ENCODE measurements at places on chromosomes 12 and 14. TPM values are rescaled to one million over a fixed set of nuclear protein-coding genes. Genes with fewer than 3 reads are reported as not detected.
A peak's percentile ranks its signal among the peaks of the same experiment; 100 is the strongest.

GRCh38 chr14:64715628-64716412 lies 11.6 kb downstream of the PLEKHG3 start:
- peaks cover 70% of the 10 kb centered on the region for H3K4me1 ChIP-seq
- H3K36me3 ChIP-seq = no peaks in the 10 kb centered on the region
- H3K27me3 ChIP-seq = no peaks in the 10 kb centered on the region
- H3K4me3 ChIP-seq = peak overlapping the region; percentile 50
- peak overlapping the region; percentile 78 for H3K27ac ChIP-seq
- DNase-seq = no peak

GRCh38 chr12:69935651-69936100 lies 110.6 kb downstream of the MYRFL start:
- peaks cover 5% of the 10 kb centered on the region for H3K4me1 ChIP-seq
- no peak for DNase-seq
- no peak overlapping the region for H3K4me3 ChIP-seq

- DNase-seq = no peak
- H3K4me1 ChIP-seq = no peaks in the 10 kb centered on the region
- H3K36me3 ChIP-seq = no peaks in the 10 kb centered on the region
Observed at GRCh38 chr12:109393437-109394345, 46.0 kb downstream of the MYO1H start.

- H3K4me3 ChIP-seq = no peak overlapping the region
- no peaks in the 10 kb centered on the region for H3K4me1 ChIP-seq
- no peak for DNase-seq
- H3K27me3 ChIP-seq = no peaks in the 10 kb centered on the region
- no peak overlapping the region for H3K27ac ChIP-seq
Observed at GRCh38 chr14:100696590-100696989, 30.1 kb upstream of the DLK1 start.

DNA sequence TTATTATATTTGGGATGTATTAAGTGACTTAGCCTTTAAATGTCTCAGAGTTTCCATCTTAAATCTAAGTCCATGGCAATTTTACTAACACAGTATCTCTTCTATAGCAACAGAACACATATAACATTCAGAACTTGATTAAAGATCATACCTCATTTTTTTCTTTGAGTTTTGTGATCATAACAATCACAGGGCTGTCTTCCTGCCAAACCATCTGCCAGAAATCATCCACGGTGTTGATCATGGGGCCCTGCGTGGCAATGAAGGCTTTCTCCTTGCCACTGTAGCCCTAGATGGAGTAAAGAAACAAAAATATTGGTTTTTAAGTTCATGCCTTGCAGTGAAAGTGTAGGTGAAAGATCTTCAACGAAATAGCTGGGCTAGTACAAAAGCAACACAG lies 46.7 kb upstream of the PTPRB start:
- H3K27ac ChIP-seq = no peak overlapping the region
- no peaks in the 10 kb centered on the region for H3K27me3 ChIP-seq
- no peaks in the 10 kb centered on the region for H3K36me3 ChIP-seq
- no peaks in the 10 kb centered on the region for H3K4me1 ChIP-seq

GRCh38 chr12:50928392-50928791 lies 24.0 kb upstream of the HIGD1C start:
- peaks cover 30% of the 10 kb centered on the region for H3K4me1 ChIP-seq
- no peaks in the 10 kb centered on the region for H3K27me3 ChIP-seq
- peaks cover 17% of the 10 kb centered on the region for H3K36me3 ChIP-seq

- no peaks in the 10 kb centered on the region for H3K36me3 ChIP-seq
- no peaks in the 10 kb centered on the region for H3K27me3 ChIP-seq
- H3K27ac ChIP-seq = peak overlapping the region; percentile 8
- H3K4me3 ChIP-seq = no peak overlapping the region
Observed at GRCh38 chr12:2306012-2306411, 253.2 kb downstream of the CACNA1C start.

DNA sequence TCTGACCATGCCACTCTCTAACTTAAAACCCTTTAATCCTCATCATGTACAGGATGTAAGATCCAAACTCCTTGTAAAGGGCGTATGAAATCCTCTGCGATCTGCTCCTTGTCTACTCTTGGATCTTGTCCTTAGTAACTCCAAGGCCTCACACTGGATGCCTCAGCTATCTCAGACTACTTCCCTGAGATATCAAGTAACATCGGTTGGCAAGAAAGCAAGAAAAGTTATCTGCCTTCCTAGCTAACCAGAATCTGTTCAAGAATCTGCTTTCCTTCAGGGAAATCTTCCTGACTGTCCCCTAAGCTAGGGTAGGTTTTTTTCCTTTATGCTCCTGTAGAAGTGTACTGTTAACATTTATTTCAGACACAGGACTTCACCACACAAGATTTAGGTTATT lies 82.6 kb downstream of the TAOK3 start:
- H3K4me3 ChIP-seq = no peak overlapping the region
- DNase-seq = no peak
- H3K36me3 ChIP-seq = no peaks in the 10 kb centered on the region
- no peaks in the 10 kb centered on the region for H3K4me1 ChIP-seq
- H3K27me3 ChIP-seq = no peaks in the 10 kb centered on the region
- H3K27ac ChIP-seq = no peak overlapping the region

DNA sequence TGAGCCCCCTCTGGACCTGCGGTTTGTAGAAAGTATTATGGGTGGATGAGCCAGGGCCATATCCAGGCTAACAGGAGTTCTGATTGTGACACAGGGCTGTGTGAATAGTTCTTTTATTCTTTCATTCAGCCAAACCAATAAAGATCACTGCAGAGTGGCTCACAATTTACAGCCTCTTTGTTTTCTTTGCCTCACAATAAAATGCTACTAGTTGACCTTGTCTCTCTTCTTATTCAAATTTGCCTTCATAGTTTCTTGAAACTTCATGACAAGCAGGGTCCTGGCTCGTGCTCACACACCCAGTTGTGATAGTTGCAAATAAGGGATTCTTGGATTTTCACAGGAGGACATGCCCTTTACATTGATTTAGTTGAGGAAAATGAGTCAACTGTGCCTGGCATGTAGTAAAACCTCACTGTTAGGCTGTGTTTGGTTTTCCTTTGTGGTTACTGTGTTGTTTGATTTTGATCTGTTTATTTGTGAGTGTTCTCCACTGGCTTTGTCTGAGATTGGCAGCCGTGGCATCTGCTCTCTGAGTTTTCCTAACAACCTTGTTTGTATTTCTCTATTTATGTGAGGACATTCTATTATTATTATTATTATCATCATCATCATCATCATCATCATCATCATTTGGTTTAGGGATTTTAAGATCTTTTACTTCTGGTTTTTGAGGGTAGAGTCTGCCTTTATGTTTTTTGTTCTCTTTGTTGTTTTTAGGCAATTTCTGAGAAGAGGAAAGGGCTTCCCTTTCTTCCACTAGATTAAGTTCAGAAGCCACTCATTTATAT lies 2.7 kb upstream of the KRT6B start:
- DNase-seq = peak; percentile 34
- H3K36me3 ChIP-seq = no peaks in the 10 kb centered on the region
- H3K4me1 ChIP-seq = no peaks in the 10 kb centered on the region
- no peak overlapping the region for H3K4me3 ChIP-seq

DNA sequence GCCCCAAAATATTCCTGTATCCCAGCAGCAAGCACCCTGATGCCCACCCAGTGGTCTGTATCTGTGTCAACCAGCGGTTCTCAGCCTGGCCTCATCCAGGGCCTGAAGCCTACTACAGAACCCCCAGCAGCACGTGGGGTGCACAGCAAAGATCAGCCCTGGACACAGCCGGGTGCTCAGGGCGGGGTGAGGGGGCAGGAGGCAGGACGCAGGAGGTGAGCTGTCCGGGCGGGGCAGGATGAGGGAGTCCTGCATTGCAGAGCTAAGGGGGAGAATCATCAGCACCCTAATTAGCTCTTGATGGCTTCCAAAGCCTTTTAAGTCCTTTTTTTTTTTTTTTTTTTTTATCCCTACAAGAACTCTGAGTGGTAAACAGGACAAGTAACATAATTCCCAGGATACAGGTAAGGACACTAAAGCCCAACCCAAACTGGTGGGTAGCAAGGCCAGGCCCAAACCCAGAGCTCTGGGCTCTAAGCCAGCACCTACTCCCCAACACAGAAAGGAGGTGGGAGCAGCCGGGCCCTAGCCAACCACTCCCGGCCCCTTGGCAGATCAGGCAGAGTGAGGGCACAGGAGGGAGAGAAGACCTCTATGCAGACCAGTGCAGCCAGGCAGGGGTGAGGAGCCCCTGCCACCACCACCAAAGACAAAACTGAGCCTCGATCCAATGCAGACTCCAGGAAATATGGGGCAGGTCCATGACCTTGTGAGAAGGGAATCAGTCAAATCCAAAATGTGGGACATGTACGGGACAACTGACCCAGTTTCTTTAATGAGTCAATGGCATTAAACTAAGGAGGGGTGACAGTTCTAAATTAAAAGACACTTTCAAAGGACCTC lies 32.3 kb upstream of the EIF5 start:
- no peak overlapping the region for H3K4me3 ChIP-seq
- DNase-seq = no peak
- peaks cover 9% of the 10 kb centered on the region for H3K27me3 ChIP-seq
- H3K4me1 ChIP-seq = no peaks in the 10 kb centered on the region

Gene TIGAR
- 7.3 TPM for total RNA-seq

Gene CD163L1
- total RNA-seq = 1.8 TPM

Gene GNG2
- total RNA-seq = 16.2 TPM

Gene IKZF4
- total RNA-seq = 6.2 TPM

Gene KMT2D
- 78.5 TPM for total RNA-seq

Gene SERPINA3
- 284 TPM for total RNA-seq
